T-cell (primary cell): ENCODE measurements at places on chromosomes 16 and 17. TPM values are rescaled to one million over a fixed set of nuclear protein-coding genes. Genes with fewer than 3 reads are reported as not detected.

ETV4 gene
- total RNA-seq, result 0.44 TPM

KCNH6 gene
- not detected for total RNA-seq

TMEM238L gene
- total RNA-seq, result not detected

GIT1 gene
- total RNA-seq, result 84.6 TPM

NDRG4 gene
- 1.1 TPM for total RNA-seq

ANKFN1 gene
- not detected for total RNA-seq

TOP2A gene
- 2.7 TPM for total RNA-seq

MYH1 gene
- not detected for total RNA-seq

HS3ST3B1 gene
- 28.5 TPM for total RNA-seq

RASD1 gene
- total RNA-seq, result 2.9 TPM

SEC14L5 gene
- not detected for total RNA-seq

MTMR4 gene
- total RNA-seq, result 53.4 TPM

- DNase-seq, result no peak
- H3K36me3 ChIP-seq, result peaks cover 35% of the 10 kb centered on the region
- no peak overlapping the region for H3K27ac ChIP-seq
Measured at GRCh38 chr17:76036497-76037261, 9.6 kb upstream of the EVPL start.

GRCh38 chr17:43018008-43018853, 4.0 kb downstream of the VAT1 start:
- H3K4me3 ChIP-seq, result no peak overlapping the region
- H3K4me1 ChIP-seq, result peaks cover 9% of the 10 kb centered on the region
- DNase-seq, result peak; percentile 41
- H3K36me3 ChIP-seq, result no peaks in the 10 kb centered on the region
- no peaks in the 10 kb centered on the region for H3K27me3 ChIP-seq

GRCh38 chr17:27471321-27472269, 15.3 kb downstream of the KSR1 start:
- H3K36me3 ChIP-seq, result no peaks in the 10 kb centered on the region
- peaks cover 65% of the 10 kb centered on the region for H3K4me1 ChIP-seq
- no peaks in the 10 kb centered on the region for H3K27me3 ChIP-seq
- H3K27ac ChIP-seq, result peak overlapping the region; percentile 79

DNA sequence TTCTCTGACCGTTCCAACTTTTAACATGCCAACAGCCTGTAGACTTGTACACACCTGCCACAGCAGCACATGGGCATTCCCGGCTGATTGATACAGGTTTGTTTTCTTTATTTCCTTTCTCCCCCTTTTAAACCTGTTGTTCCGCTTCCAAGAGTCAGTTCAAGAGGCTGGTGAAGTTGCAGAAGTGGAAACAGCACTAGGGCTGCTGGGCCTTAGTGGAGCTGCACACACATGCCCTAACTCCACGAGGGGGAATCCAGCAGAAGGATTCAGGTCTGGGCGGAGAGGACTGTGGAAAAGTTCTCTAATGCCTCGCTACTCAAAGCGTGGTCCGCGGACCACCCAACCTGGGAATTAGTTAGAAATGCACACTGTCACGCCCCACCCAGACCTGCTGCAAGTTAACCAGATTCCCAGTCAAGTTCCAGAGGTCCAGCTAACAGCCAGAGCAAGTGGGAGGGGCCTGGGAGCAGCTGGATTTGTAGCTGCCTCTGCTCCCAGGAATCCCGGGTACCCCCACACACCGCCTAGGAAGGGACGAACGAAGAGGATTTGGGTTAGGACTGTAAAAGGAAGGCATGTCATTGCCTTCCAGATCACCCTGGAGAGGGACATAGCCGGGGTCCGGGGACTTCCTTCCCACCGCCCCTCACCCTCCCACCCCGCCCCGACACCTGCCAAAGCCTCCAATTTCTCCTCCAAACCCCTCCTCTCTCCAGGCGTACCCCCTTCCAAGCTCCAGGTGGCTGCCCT, 542 bp downstream of the SLC39A11 start:
- H3K27me3 ChIP-seq, result peaks cover 12% of the 10 kb centered on the region
- peaks cover 11% of the 10 kb centered on the region for H3K36me3 ChIP-seq
- H3K4me1 ChIP-seq, result peaks cover 4% of the 10 kb centered on the region
- H3K27ac ChIP-seq, result peak overlapping the region; percentile 58
- peak overlapping the region; percentile 60 for H3K4me3 ChIP-seq

DNA sequence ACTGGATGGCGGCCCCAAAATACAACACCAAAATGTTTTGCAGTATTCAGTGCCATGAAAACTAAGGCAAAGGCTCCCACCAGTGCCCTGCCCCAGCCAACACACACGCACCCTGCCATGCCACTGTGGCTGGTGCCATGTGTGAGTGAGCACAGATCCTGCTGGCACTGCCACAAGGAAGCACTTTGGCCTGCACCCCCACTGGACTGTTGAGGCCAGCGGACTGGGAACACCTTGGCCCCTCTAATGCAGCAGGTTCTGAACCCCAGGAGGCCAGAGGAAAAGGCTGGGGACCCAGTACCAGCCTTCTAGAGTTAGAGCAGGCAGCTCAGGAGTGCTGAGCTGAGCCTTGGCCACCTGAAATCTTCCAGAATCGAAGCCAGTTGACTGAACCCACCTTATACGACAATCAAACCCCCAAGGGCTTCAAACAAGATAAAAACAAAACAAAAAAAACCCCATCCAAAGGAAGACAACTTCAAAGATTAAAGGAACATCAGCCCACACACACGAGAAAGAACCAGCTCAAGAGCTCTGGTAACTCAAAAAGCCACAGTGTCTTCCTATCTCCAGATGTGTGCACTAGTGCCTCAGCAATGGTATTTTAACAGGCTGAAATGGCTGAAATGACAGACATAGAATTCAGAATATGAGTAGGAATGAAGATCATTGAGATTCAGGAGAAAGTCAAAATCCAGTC, 21.5 kb downstream of the NLRP1 start:
- H3K4me1 ChIP-seq, result peaks cover 14% of the 10 kb centered on the region
- DNase-seq, result no peak
- H3K36me3 ChIP-seq, result peaks cover 48% of the 10 kb centered on the region

DNA sequence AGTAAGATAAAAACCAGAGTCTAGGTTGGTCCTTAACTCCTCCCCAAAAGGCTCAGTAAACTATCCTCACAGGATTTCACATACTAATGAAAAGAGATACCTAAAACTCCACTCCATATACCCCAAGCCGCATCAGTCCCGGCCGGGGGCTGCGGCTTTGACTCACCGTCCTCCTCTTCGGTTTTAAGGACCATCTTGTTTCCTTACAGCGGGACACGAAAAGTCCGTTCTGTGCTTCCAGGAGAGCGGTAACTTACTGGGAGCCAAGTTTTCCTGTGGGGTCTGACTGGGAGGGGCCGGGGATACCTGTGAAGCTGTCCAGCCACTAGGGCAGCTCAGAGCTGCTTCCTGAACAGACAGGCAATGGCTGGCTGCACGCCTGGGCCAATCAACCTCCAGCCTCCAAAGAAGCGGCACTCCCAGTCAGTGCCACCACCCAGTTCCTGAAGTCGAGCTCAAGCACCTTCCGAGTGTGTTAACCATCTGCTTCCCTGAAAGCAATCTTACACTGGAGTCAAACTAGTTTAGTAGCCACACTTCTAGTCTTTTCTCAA, 45.5 kb downstream of the CYTH1 start:
- H3K4me1 ChIP-seq, result peaks cover 75% of the 10 kb centered on the region
- peak overlapping the region; percentile 75 for H3K27ac ChIP-seq
- H3K4me3 ChIP-seq, result peak overlapping the region; percentile 96
- H3K36me3 ChIP-seq, result peaks cover 11% of the 10 kb centered on the region

- H3K4me3 ChIP-seq, result no peak overlapping the region
- no peak for DNase-seq
- peaks cover 41% of the 10 kb centered on the region for H3K4me1 ChIP-seq
- no peaks in the 10 kb centered on the region for H3K27me3 ChIP-seq
- peaks cover 34% of the 10 kb centered on the region for H3K36me3 ChIP-seq
Measured at GRCh38 chr17:40346765-40347158, 17.8 kb downstream of the GJD3 start.

GRCh38 chr16:80718480-80719220, 85.7 kb downstream of the CDYL2 start:
- no peak overlapping the region for H3K27ac ChIP-seq
- H3K27me3 ChIP-seq, result no peaks in the 10 kb centered on the region
- DNase-seq, result no peak
- H3K4me1 ChIP-seq, result peaks cover 9% of the 10 kb centered on the region
- no peaks in the 10 kb centered on the region for H3K36me3 ChIP-seq
- no peak overlapping the region for H3K4me3 ChIP-seq

DNA sequence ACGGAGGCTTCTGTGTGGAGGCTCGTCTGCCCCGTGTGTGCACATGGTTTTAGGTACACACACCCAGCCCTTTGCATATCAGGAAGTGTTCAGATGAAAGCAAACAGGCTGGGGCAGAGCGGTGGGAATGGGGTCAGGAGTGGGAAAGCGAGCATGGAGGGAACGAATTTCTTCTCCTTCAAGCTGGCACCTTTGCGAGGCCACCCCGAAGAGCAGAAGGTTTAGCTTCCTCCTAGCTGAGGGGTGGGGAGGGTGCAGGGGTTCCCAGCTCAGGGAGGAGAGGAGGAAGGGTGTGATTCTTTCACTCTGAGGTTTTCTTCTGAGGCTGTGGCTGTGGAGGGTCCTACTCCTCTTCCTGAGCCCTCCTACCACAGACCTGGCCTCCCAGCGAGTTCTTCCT, 83.6 kb downstream of the ABR start:
- H3K4me1 ChIP-seq, result peaks cover 27% of the 10 kb centered on the region
- no peaks in the 10 kb centered on the region for H3K27me3 ChIP-seq
- H3K36me3 ChIP-seq, result peaks cover 22% of the 10 kb centered on the region
- no peak for DNase-seq

DNA sequence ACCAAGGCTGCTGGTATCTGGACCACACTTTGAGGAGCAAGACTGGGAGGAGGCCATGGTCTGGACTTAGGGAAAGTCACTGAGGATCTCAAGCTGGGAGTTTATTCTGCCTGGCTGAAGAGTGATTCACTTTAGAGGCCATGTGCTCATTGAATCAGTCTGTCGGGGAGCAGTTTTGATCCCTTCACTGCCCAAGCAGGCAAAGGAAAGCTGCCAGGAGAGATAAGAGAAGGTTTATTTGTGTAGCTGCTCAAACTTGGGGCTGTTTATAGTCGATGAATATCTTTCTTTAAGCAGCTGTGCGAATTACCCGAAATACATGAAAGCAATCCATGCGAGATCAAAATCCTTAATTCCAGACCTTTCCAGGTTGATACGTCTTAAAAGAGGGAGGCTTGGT, 544.4 kb upstream of the EEF2KMT start:
- no peak overlapping the region for H3K27ac ChIP-seq
- no peaks in the 10 kb centered on the region for H3K4me1 ChIP-seq
- no peaks in the 10 kb centered on the region for H3K36me3 ChIP-seq

GRCh38 chr17:66842505-66842904, 7.6 kb downstream of the CACNG5 start:
- DNase-seq, result no peak
- peaks cover 34% of the 10 kb centered on the region for H3K27me3 ChIP-seq
- no peaks in the 10 kb centered on the region for H3K4me1 ChIP-seq
- H3K27ac ChIP-seq, result no peak overlapping the region
- H3K4me3 ChIP-seq, result no peak overlapping the region

DNA sequence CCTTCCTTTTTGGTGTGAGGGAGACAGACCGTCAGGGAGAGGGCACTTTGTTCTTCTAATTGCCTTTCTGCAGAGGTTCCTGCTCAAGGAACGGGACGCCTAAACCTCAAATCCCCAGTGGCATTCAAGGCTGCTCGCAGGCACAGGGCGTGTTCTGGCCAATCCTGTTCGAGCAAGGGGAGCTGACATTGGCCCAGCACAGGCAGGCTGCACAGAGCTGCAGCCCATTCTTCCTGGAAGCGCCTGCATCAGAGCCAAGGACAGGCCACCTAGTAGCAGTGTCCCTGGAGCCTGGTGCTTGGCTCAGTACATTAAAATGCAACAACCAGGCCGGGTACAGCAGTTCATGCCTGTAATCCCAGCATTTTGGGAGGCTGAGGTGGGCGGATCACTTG, 72.2 kb upstream of the CREBBP start:
- H3K27ac ChIP-seq, result no peak overlapping the region
- H3K36me3 ChIP-seq, result no peaks in the 10 kb centered on the region
- H3K4me1 ChIP-seq, result peaks cover 2% of the 10 kb centered on the region
- no peak for DNase-seq
- no peaks in the 10 kb centered on the region for H3K27me3 ChIP-seq

DNA sequence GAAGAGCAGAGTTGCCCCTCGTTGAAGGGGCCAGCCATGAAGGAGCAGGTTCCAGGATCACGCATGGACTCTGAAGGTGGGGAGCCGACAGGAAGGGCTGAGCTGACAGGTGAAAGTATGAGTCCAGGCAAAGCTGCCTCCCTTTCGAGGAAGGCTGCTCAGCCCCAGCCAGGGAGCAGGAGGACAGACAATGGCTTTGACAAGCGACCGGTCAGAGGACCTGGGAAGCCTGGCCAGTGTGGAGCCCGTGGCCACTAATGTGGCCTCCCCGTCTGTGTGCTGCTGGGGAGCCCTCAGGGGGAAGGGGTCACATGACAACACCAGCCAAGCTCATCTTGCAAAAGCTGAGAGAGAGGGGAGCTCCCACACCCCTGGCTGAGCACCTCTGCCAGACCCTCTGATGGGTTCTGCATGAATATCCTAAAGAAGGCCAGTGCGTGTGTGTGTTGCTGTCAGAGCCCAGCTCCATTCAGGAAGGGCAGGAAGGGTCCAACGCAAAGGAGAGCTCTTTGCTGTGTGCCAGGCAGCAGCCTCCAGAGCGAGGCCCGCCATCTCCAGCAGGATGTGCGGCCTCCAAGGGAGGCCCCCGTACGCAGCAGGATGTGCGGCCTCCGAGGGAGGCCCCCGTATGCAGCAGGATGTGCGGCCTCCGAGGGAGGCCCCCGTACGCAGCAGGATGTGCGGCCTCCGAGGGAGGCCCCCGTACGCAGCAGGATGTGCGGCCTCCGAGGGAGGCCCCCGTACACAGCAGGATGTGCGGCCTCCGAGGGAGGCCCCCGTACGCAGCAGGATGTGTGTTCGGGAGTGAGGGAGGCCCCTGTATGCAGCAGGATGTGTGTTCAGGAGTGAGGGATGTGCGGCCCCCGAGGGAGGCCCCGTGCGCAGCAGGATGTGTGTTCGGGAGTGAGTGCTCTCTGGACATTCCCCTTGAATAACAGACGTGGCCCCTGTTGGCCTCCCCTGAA, 102.1 kb upstream of the CHMP6 start:
- peak overlapping the region; percentile 79 for H3K27ac ChIP-seq
- peaks cover 48% of the 10 kb centered on the region for H3K36me3 ChIP-seq

DNA sequence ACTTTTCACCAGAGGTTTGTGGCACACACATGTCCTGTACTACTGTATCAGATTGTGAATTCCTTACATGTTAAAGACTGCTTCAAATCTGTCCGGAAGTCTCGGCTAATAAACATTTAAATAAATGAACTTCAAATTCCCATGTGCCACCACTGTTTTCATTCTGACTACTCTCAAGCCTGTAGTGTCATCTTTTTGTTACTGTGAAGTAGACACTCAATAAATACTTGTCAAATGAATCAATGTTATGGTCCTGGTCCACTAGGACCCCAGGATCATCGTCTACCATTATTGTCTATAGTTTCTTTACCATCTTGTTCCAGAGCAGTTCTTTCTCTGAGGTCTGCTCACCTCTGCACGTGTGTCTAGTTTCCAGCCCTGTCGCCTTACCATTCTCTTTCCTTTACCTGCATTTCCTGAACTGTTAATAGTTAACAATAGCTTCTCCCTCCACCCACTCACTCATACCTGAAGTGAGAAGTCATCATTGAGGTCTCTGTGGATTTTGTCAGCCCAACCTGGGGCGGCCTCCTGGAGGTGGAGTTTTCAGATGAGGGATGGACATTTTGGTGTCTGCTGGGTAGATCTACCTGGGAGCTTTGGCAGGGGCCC, 333.0 kb downstream of the SEC14L1 start:
- H3K4me3 ChIP-seq, result no peak overlapping the region
- peaks cover 73% of the 10 kb centered on the region for H3K4me1 ChIP-seq
- no peak for DNase-seq
- no peaks in the 10 kb centered on the region for H3K27me3 ChIP-seq
- peaks cover 6% of the 10 kb centered on the region for H3K36me3 ChIP-seq
